Activated B cell treated with CpG ODN at 0.5 μM for 24 hours (primary cell): ENCODE measurements at places on chromosomes 12 and 14. TPM values are rescaled to one million over a fixed set of nuclear protein-coding genes. Genes with fewer than 3 reads are reported as not detected.

- DNase-seq, result no peak
These were observed 26.7 kb upstream of the CRIP2 start for GRCh38 chr14:105447651-105448640.

GRCh38 chr12:20489645-20490044 is 121.3 kb downstream of the PDE3A start:
- DNase-seq, result no peak

DNA sequence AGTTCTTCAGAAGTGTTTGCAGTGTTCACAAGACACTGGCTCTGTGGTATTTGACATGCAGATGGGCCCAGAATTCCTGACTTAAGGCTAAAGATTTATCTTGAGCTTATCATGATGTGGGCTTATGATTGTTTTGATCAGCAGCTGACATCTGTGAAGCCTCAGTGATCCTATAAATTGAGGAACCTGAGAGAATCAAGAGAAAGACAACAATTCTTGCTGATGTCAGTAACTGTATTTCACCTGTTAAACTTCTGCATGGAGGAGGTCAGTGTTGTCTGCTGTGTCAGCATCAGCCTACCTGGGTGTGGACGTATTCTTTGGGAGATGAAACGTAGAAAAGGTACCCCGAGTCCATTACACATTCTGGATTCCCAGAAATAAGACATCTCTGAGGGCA is 33.3 kb downstream of the TRAF3 start:
- DNase-seq, result no peak

- no peak for DNase-seq
These were observed at the start of gene CLEC7A for GRCh38 chr12:10130042-10130441. Gene CLEC7A (minus strand): TSS chr12:10130199. CDS start chr12:10130082, 117 bp downstream.

DNA sequence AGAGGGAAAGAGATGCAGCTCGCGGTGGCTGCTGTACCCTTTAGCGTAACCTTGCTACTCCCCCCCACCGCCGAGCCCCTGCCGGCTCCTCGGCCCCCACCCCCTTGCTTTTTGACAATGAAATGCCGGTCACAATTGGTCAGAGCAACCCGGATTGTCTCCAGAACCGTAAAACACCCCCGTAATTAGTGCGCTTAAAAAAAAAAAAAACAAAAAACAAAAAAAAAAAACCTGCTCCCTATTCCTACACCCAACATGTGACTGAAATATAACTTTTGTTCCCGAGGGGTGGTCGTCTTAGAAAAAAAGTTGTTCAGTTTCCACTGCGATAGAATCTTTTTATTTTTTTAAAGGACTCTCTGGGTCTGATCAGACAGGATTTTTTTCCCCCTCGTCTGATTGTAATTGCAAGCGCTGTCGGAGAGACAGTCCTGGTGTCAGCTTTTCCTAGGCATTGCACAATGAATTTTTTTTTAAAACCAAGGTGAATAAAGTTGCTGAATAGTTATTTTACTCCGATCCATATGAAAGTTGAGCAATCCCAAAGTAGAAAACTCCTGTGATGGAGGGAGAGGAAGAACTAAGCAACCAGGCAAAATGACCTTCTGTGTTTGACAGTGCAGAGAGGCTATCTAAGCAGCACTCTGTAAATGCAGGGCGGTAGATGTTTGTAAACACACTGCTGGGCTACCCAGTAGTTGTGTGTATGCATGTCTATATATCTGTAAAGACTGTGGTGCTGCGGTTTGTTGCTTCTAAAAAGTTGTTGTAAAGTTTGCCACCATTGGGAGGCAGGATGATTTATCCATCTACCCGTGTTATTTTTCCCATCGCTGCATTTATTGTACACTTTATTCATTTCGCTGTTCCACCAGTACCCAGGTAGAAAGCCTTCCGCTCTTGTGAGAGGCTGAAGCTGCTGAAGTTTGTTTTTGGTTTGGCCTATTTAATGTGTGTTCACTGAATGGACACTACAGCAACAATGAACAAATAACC is 1.1 kb downstream of the ETV6 start:
- DNase-seq, result no peak

DNA sequence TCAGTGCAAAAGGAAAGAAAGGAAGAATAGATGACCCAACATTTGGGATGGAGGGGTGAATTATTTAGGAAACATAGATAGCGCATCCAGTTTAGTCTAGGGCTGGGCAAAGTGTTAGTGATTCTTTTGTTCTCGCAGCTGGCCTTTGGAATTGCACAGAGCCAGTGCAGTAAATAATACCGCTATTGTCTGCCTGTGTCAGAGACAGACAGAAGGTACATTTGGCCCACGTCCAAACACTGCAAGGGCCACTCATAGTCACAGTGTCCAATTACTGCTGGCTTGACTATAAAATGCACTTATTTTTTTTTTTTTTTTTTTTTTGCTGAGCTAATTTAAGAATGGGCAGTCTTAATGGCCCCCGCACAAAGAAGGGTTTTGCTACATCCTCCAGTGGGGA is 638.6 kb downstream of the BCL11B start:
- DNase-seq, result no peak

DNA sequence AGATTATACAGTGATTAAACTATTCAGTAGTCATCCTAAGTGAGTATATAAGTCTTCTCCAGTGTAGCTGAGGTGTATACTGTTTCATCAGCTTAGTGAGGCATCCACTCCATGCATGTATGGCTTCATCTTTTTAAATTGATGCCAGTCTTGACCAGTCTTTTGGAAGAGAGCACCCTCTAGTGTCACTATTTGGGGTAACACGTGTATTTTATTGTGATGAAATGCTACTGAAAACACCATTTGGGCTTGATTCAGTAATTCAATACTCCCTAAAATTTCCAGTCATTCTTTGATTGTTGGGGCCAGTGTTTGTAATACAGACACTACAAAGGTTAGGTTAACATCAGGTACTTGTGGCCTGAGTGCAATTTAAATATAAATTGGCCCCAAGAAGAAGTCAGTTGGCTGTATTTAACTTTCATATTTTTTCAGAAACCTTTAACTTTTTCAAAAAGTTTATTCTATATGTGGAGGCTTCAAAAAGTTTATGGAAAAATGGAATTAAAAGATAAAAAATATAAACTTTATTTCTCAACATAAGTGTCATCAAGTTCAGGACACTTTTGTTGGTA is 35.3 kb downstream of the MIPOL1 start:
- DNase-seq, result no peak

DNA sequence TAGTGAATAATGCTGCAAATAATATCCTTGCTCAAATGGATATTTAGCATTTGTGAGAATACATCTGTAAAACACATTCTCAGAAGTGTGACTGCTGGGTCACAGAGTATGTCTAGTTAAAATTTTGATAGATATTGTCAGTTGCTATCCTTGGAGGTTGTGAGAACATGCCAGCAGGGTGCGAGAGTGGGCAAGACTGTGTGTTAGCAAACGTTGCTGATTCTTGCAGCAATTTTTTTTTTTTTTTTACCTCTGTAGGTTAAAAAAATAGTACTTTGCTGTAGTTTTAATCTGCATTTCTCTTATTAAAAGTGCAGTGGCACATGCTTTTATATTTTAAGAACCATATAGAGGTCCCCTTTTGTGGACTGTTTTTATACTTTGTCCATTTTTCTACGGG is 4.5 kb upstream of the NYNRIN start:
- no peak for DNase-seq

DNA sequence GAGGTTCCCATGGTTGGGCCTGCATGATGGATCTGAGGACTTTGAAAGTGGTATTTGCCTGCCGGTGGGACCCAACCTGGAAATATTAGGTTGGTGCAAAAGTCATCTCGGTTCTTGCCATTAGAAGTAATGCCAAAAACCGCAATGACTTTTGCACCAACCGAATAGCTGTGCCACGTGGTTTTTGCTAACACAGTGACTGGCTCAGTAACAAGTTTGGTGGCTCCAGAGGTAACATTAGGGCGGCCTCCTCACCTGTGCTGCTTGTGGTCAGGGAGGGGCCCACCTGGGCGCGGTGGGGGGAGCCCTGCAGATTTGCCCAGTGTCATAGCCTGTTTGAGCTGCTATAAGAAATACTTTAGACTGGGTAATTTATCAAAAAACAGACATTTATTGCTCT is 1.8 kb downstream of the BDKRB2 start:
- no peak for DNase-seq

DNA sequence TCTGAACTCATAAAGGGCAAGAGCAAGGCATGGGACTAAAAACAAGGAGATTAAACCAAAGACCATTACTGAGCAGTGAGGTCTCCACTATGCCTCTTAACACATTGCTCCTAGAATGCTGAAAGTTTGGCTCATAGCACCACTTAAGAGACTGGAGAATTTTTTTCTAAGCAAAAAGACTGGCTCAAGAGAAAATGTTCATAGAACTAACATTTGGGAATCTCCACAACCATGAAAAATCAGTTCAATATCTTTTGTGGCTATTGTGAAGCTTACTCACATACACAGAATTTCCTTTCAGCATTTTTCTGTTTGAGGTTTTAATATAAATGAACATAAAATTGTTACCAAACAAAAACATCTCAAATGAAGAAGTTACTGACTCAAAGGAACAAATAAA is 255.8 kb downstream of the CCDC91 start:
- DNase-seq, result no peak

- DNase-seq, result no peak
These were observed 819.5 kb downstream of the SLC16A7 start for GRCh38 chr12:60415351-60415750.

- DNase-seq, result no peak
These were observed 2.3 kb downstream of the ISCU start for GRCh38 chr12:108564724-108565123.

- DNase-seq, result no peak
These were observed 4.3 kb upstream of the HSD17B6 start for GRCh38 chr12:56758728-56759262.

DNA sequence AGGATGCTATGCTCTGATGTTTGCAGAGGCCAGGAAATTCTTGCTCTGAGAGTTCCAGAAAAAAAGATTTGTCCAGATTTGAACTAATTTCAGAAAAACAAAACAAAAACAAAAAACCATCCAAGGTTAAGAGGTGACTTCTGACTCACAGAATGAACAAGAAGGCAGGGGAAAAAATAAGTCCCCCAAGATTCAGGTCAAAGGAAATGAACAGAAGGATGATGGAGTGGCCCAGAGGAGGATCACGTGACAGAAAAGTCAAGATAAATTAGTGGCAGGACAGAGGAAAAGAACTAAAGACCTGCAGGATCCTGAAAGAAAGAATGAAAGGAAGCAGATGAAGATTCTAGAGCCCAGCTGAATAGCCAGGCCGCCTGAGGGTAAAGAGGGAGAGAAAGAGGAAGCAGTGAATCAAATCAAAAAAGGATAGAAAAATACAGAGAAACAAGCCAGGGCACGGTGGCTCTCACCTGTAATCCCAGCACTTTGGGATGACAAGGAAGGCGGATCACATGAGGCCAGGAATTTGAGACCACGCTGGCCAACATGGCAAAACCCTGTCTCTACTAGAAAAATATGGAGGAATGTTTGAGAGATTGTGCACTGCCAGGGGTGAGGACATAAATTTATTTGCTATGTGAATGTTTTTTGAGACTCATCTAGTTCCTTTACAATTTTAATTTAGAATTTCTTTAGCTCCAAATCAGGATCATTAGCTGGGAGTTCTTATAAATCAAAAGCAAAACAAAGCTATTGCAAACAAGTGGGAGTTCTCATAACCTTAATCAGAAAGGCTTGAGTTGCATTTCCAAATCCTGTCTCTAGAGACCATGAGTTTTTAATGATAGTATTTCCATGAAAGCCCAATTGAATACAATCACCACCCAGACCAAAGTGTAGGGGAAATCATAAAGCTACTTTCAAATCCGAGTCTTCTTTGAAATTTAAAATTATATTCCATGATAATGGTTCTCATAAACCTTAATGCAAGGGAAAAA is 217.1 kb upstream of the PLEKHG7 start:
- no peak for DNase-seq

DNA sequence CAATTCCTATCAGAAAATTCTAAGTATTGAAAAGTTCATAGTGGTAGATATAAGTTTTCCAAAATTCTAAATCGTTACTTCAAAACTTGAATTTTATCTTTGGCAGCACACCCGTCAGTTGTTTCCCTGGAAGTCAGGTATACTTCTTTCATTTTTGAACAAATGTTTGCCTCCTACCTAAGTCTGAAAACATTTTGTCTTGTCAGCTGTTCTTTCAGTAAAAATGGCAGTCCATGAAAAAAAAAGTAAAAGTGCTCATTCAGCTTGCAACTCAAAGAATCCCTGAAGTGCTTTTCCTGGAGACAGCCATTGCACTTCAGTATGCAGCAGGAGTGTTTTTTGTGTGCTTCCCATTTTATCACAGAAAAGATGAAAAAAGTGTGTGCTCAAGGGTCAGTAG is 130.1 kb upstream of the NEDD1 start:
- DNase-seq, result no peak

- DNase-seq, result no peak
These were observed 118.8 kb downstream of the SLC6A15 start for GRCh38 chr12:84793558-84794367.

DNA sequence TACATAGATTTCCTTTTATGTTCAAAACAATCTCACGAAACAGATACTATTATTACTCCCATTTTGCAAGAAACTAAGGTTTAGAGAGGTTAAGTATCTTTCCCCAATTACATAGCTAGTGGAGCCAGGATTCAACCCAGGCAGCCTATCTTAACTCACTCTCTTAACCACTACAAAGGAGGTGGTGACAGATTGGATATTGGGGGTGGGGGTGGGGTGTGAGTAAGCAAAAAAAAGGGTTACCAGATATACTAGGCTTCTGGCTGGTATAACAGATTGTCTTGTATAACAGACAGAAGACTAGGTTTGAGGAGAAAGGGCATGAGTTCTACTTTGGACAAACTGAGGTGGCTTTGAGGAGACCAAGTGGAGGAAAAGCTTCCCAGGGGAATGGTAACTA is 2.1 kb downstream of the GMFB start:
- no peak for DNase-seq

DNA sequence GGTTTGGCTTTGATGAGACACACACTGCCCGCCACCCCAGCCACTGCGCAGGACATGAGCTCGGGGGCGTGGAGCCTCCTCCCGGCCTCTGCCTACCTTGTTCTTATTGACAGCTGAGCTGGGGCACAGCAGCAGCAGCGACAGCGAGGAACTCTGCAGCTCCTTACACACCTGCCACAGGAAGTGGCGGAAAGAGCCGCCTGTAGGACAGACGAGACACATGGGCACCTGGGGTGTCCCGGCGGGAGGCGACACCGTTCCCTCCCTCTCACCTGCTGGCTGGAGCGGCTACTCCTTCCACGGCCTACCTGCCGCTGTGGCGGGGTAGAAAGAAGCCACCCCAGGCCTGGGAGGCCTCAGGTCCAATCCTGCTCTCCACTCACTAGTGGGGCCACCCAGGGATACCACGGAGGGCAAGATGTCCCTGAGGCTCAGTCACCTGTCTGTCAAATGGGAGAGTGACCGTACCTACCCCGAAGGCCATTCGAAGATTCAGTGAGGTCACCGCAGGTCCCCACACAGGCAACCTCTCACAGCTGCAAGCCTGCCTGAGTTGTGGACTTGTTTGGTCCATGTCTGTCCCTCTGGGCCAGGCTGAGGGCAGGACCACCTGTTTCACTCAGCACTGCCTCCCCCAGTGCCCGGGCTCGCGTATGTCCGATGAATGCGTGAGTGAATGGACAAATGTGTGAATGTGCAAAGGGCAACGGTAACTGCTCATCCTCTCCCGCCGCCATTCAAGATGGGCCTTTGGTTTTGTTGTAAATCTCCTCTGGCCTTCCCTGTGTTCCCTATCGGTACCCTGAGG is 42.6 kb downstream of the TRAFD1 start:
- DNase-seq, result no peak

GRCh38 chr12:93790472-93791152 is 113.4 kb downstream of the CRADD start:
- DNase-seq, result no peak

GAS2L3 gene
- 0.07 and 0.10 TPM in 2 replicates for total RNA-seq

NDUFB1 gene
- 88.2 and 94.2 TPM in 2 replicates for total RNA-seq

ANG gene
- 1.1 TPM in 1 of 2 replicates, not detected in the other for total RNA-seq

KRT77 gene
- total RNA-seq, result not detected in 2 replicates

NRXN3 gene
- not detected in 2 replicates for total RNA-seq

KRT2 gene
- not detected in 2 replicates for total RNA-seq

MLEC gene
- 60.6 and 69.6 TPM in 2 replicates for total RNA-seq

HOMEZ gene
- 10.8 and 11.5 TPM in 2 replicates for total RNA-seq
